ENCODE measurements at places on chromosomes 5 and 9.

- DNase-seq, result no peak
These were observed 16.0 kb downstream of the ANXA6 start for GRCh38 chr5:151141535-151141934.

- no peak for DNase-seq
These were observed 118.9 kb upstream of the ADRA1B start for GRCh38 chr5:159797261-159797970.

DNA sequence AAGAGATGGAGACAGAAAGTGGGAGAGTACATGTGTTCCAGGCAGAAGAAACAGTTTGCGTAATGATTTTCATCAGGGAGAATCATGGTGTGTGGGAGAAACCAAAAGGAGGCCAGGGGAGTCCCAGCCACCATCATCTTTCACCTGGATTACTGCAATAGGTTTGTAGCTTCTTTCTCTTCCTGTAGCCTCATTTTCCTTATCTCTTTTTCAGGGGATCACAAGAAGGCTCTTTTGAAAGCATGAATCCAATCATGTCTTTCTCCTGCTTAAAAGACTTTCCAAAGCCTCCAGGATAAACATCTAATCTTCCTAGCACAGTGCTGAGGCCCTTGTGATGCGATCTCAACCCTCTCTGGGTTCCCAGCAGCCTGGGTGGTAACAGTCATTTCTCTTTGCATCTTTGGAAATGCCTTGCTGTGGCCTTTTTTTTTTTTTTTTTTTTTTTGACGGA, 10.3 kb upstream of the GPBP1 start:
- no peak for DNase-seq

GRCh38 chr5:82396871-82397514, 118.8 kb upstream of the RPS23 start:
- DNase-seq, result peak; percentile 10

DNA sequence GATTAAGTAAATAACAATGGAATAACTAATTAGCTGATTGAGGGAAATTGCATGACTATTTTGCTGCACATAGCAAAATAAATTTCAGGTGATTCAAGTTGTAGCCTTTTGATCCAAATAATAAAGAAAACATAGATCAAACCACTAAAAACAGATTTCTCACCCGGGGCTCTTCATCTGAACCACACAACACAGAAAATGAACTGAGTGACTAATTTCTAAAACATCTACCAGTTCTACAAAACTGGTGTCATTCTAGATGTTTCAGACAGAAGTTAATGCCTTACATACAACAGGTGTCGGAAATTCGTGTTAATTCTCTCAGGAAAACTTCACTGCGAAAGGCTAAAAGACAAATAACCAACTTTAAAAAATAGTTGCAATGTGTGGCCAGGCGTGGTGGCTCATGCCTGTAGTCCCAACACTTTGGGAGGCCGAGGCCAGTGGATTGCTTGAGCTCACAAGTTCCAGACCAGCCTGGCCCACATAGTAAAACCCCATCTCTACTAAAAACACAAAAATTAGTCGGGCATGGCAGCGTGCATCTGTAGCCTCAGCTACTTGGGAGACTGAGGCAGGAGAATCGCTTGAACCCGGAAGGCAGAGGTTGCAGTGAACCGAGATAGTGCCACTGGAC, 6.9 kb downstream of the PROP1 start:
- DNase-seq, result no peak

DNA sequence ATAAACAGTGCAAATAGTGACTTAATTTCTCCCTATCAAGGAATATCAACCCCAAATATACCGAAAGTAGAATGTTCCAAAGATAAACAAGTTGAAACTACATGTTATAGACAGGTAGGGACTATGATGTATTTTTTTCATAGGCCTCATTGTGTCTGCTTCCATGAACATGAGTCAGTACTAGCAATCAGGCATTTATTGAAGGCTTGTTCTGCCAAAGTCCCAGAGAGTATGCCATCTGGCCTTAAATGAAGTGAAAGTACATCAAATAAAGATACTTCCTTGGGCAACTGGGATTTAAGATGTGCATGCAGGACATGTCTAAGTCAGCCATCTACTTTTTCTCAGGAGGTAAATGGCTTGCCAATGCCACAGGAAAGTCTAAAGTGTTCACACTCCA, 6.5 kb downstream of the GHR start:
- DNase-seq, result no peak

DNA sequence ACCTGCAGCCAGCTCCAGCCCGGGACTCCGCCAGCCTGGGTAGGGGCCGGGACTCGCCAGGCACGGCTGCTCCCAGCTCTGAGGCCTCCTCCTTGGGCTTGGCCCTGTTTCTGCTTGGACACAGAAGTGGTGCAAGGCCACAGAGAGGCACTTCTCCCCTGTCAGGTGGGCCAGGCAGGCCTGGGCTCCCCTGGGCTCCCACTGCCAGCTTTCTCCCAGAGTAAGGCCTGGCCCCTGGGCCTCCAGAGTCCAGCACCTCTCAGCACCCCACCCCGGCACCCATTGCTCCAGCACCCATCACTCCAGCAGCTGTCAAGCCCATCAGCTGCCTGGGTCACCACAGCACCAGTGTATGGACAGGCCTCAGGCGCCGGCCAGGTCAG, 71.1 kb upstream of the LRRTM2 start:
- no peak for DNase-seq

DNA sequence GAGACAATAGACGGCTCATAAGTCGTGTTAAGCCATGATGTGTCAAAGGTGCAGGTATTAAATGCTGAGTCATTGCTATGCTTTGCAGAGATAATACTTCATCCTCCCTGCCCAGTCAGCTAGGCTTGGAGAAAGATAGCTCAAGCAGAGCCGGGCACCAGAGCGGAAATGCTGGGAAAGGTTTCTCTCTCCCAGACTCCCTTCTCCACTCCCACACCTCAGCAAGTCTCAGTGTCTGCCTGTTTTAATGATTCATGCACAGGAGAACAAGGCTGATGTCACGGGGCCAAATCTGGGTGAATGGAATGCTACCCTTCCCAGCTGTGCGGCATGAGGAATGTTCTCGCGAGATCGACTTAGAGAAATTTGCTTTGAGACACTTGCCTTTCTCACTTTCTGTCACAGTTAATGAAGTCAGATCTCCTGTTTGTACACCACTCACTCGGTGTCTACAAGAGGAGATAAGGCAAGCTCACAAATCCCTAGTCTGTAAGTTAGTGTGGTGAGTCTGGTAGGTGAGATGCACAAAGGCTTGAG, 204.4 kb downstream of the EFNA5 start:
- DNase-seq, result no peak

DNA sequence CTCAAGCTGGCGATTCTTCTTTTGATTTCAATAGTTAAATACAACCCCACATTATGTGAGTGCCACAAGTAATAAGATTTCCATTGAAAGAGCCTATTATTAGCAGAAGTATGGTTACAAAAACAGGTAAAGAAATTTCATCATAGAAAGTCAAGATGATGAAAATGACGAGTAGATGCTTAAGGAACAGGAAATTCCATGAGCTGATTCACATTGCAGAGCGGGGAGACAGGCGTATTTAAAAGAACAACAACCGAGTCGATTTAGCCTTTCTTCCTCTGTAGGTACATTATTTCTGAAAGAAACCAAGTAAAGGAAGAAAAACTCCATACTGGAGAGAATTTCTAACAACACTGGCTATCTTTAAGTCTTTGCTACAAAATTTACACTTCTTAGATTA, 310.4 kb downstream of the SLF1 start:
- no peak for DNase-seq
